Muscle of back (tissue), 13 donors: ENCODE measurements at places on chromosomes 6 and 20. TPM values are rescaled to one million over a fixed set of nuclear protein-coding genes. Genes with fewer than 3 reads are reported as not detected.

DNA sequence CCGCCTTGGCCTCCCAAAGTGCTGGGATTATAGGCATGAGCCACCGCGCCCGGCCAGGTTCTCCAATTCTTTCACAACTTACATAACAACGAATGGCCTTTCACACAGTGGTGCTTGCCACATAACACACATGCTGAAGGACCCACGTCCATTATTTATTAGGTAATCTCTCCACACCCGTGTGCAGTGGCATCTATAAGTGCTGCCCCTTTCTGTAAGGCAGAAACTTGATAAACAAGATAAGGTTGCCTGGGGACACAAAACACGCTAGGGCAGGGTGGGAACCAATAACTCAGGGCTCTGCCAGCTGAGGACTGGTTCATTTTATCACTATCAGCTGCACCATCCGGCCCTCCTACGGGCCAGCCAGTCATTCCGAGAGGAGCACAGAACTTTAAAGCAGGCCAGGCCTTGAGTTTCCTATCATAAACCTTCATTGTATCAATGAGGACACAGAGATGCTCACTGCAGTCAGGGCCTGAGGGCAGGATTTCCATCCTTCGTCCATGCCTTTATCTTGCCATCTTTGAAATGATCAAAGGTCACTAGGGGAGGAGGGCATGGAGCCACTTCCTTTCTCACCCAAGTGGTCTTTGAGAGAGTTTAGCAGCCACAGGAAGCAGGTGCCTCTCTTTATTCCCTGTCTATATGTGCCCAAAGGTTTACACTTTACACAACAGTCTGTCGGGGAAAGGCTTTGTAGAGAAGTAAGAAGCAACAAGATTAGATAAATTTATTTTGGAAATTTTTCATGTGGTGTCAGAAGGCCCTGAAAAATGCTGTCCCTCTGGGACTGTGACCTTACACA is 37.6 kb downstream of the GPLD1 start:
- no peak for DNase-seq

DNA sequence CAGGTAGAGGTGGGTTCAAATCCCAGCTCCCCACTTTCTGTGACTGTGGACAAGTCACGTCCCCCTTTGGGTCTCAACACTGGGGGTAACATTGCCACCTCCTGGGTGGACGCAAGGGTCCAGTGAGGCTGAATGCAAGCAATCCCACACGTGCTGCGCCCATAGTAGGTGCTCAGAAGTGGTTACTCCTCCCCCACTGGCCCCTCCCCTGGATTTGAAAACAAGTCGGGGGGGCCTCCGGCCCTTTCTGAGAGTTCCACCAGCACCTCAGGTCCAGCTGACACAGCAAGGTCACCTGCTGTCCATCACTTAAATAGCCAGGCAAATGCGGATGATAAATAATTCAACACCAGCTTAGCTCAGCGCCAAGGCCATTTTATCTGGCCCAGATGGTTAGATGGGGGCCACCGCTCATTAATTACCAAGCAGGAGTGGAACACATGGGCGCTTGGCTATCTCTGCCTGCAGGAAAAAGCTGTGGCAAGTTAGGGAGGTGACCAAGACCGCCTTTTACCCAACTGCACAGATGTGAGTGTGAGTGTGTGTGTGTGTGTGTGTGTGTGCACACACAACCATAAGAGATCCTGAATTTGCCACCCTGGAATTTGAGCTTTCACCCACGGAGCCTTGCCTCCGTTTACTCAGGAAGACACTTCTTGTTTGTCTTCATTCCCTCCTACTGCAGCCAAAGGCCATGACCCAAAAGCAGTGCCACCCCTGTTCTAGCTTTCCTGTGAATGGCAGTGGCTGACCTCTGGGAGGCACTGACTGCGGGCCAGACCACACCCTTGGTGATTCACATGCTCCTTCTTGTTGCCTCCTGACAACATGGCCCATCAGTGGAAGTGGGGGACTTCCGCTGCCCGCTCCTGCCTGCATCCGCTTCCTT is 34.7 kb upstream of the KCNB1 start:
- DNase-seq, result no peak

GRCh38 chr20:7959484-7959883 is 19.2 kb upstream of the HAO1 start:
- DNase-seq, result no peak

The ATAT1 gene
- 17.9 TPM for polyA plus RNA-seq

The AFG1L gene
- polyA plus RNA-seq, result 5.3 TPM

The CCN5 gene
- 0.20 TPM for polyA plus RNA-seq

The TTLL9 gene
- 0.12 TPM for polyA plus RNA-seq
